Islet precursor cell (in vitro differentiated cells): ENCODE measurements at places on chromosomes 2 and 18.

- no peak for DNase-seq
These were observed 231.7 kb downstream of the ZNF516 start for GRCh38 chr18:76263046-76264005.

DNA sequence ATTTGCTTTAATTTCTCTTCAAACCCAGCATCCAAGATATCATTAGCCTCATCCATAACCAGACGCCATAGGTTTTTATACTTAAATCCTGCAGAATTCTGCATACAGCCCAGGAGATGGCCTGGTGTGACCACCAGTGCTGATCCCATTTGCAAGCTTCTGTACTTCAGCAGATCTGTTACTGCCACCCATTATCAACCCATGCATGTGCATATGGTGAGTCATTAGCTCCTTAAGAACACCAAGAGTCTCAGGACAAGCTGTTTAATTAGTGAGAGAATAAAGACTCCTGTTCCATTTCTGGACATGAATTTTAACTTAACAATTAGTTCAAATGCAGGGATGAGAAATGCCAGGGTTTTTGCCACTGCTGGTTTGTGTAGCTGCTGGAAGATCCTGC is 110.7 kb upstream of the TANK start:
- DNase-seq = no peak

DNA sequence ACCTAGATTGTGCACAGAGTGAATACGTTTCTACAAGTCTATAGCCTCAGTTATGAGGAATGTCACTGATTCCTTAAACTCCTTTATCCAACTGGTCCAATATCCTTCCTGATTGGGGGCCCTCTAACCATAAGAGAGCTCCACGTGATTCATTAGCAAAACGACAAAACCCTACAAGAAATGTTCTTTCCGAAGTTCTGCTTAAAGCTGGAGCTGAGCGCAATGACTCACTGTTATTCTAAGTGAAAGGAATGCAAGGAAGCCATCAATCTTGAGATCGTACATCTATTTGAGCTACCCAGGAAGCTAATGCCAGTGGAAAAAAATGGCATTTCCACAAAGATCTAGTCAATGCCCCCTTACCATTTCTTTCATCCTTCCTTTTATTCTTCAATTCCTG is 354.9 kb upstream of the CDH20 start:
- peak; percentile 61 for DNase-seq

- DNase-seq = peak; percentile 99
These were observed 602 bp upstream of the DNPEP start for GRCh38 chr2:219388121-219388906.

DNA sequence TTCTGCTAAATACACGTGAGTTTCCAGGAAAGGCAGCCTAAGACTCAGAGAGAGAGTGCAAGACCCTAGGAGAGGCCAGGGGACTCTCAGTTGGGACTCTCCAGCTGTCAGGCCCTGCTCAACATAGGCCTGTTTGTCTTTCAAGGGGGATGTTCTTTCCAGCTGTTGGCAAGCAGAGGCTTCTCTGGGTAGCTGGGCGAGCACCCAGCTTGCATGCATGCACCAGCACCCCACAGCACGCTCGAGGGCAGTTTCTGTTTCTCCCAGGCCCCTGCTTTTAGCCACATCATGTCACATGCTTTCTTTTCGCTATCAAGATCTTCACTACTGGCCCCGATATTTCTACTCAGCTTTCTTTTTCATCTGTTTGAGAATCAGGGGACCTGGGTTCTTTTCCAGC is 479.3 kb upstream of the HS6ST1 start:
- peak; percentile 27 for DNase-seq

- DNase-seq = no peak
These were observed 18.7 kb downstream of the C2orf92 start for GRCh38 chr2:97688062-97688827.

DNA sequence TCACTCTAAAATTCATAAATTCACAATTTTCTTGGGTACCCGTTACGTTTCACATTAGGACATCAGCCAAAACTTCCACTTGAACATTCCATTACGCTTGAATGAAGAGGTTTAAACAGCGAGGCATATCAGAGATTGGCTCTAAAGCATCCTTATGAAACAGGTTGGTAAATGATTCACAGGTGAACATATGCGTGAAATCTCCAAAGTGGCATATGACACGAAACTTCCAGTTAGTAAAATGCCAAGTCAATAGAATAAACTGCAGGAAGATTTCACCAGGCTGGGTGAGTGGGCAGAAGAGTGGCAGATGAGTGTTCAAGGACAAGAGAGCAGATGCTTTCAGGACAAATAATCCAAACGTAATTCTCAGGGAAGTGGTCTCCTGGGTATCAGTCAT is 33.9 kb upstream of the GLS start:
- no peak for DNase-seq

DNA sequence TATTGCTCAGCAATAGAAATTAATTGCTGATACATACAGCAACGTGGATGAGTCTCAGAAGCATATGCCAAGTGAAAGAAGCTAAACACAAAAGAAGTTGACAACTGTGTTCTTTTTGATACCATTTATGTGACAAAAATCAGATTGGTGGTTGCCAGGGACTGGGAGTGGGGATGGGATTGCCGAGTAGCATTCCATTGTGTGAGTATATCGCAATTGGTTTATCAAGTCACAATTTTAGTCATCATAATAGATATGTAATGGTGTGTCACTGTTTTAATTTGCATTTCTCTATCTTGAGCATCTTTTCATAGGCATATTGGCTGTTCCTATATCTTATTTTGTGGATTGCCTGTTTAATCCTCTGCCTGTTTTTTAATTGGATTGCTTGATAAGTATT is 20.9 kb downstream of the STRADB start:
- no peak for DNase-seq

- DNase-seq = no peak
These were observed 98.2 kb downstream of the TANC1 start for GRCh38 chr2:159066541-159067156.

- DNase-seq = no peak
These were observed 226.0 kb downstream of the KCNJ3 start for GRCh38 chr2:154924531-154924930.

- no peak for DNase-seq
These were observed 668.3 kb downstream of the IRS1 start for GRCh38 chr2:226131299-226131784.

DNA sequence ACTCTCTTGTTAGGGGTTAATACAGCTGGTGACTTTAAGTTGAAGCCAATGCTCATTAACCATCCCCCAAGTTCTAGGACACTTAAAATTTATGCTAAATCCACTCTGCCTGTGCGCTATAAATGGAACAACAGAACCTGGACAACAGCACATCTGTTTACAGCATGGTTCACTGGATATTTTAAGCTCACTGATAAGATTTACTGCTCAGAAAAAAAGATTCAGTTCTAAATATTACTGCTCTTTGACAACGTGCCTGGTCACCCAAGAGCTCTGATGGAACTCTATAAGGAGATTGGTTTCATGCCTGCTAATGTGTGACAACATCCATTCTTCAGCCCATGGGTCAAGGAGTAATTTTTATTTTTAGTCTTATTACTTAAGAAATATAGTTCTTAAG is 27.5 kb downstream of the RNF103 start:
- no peak for DNase-seq

DNA sequence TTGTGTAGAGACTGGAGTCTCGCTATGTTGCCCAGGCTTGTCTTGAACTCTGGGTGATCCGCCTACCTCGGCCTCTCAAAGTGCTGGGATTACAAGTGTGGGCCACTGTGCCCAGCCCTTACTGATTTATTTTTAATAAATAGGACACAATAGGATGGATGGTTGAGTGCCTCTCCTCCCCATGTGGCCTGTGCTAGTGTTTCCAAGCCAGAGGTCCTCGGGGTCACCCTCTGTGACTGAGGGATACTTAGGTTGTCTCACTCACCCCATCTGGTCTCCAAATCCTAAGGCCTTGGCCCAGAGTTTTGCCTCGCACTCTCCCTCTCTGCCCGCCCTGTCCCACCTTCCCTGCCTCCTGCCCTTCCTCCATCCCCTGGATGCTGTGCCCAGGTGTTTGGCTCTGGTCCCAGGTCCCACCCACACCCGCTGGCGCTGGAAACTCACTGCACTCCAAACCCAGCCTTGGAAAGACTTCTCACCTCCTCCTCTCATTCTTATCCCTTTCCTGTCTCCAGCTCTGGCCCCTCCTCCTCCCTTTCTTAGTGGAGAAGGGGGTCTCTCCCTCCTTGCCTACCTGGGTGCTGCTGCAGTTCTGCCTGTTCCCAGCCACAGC is 4.7 kb upstream of the ECEL1 start:
- DNase-seq = no peak

DNA sequence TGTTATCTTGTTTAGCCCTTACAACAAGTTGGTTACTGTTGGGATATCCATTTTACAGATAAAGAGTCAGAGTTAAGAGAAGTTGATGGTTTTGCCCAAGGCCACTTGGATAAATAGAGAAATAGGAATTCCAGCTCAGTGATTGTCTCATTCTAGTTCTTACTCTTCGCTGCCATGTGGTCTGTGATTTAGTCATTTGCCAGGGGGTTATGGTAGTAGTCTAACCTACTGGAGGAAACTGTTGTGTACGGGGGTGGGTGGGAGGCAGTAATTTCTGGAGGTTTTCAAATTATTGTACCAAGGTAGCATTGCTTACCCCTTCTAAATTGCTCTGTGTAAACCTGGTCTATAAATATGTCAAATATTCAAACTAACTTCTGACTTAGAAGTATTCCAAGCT is 110.4 kb downstream of the MAP2 start:
- DNase-seq = no peak

- DNase-seq = no peak
These were observed 278.2 kb upstream of the COL3A1 start for GRCh38 chr2:188695953-188696352.

- peak; percentile 29 for DNase-seq
These were observed 139.6 kb downstream of the INSIG2 start for GRCh38 chr2:118227698-118228508.

DNA sequence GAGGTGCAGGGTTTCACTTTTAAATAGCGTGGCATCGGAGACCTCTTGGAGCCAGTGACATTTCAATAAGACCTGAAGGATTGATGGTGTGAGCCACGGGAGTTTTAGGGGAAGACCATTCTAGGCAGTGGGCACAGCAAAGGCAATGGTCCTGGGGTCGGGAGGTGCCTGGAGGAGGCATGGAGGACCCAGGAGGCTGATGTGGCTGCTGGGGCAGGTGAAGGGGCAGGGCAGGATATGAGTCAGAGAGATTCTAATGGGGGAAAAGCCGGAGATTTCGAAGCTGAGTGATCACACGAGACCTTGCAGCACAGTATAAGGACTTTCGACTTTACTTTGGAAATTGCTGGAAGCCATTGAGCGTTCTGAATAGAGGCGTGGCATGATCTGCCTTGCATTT is 79.6 kb upstream of the KCNE4 start:
- DNase-seq = no peak
